HTR-8/SVneo (cell line): ENCODE measurements at places on chromosomes 5 and 9.

GRCh38 chr5:10975945-10976344 lies 214.9 kb upstream of the DAP start:
- no peak for DNase-seq

DNA sequence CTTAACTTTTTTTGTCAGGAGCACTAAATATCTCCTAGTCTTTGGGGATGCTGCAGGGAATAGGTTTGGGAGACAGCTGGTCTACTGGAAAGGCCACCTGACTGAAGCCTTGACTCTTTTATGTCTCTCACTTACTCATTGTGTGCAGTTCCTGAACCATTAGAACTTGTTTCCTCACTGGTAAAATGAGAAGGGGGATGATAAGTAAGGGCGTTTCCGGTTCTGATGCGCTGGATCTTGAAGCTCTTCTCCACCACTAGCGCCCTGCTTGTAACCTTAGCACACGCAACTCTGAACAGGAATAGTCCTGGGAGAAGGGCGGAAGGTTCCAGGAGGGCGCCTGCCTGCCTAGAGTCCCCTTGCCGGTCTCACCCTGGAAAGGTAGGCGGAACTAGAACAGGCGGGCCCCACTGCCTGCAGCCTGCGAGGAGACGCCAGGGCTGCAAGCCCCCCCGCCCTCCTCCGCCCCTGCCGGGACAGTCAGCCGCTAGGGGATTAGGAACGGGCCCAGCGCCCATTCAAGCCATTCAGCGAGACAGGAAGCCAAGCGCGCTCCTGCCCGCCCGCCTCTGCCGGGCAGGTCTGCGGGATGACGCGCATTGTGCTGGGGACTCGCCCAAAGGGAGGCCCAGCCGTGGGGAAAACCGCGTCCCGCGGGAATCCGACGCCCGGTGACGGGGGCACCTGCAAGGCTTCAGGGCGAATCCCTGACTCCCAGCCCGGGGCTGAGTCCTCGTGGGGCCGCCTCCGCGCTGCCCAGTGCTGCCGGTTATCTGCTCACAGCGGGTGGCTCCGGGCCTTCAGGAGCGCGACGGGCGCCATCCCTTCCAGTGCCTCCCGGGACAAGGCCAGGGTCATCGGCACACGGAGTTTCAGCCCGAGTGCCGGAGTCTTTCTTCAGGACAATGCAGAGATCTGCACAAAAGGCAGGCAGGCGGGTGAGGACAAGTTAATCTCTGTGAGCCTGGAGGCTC lies 44.0 kb upstream of the XPA start:
- no peak for DNase-seq

DNA sequence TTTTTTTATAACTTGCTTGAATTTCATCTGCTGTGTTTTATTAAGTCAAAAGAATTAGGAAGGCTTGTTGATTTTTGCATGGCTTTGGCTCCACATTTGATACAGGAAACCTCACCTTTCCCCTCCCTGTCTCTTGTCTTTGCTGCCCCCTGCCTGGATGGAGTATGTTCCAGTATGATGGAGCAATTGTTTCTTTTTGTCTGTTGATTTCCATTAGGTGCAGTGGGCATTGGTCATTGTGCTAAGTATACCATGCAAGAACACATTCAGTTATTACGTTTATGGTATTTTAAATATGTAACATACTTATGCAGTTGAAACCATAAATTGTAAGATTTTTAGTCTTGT lies 19.6 kb downstream of the TJP2 start:
- no peak for DNase-seq

DNA sequence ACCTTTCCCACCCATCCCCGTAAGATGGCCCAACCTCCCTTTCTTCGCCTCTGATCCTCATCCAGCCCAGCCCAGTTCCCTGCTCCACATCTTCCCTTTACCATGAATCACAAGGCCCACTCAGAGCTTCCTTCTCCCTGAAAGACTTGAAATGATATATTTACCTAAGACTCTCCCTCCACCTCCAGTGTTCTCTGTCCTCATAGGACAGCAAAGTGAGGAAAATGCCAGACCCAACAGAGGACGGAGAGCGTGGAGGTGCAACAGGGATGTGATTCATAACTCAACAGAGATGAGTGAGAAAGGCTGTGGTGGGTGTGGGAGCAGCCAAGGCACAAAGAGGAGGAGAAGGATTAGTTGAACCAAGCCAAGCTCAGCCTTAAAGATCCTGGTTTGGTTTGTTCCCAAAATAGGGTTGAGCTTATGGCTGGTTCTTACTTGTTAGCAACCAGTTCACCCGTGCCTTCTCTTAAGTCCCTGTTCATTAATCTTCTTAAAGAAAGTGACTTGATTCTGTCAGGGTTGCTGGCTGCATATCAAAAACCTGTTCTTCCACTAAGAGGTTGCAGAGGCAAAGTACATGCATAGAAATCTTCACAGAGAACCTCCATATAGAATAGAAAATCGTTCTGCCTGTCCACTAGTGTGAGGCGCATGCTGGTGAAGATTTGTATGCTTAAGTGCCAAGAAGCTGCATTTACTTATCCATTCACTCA lies 183.2 kb downstream of the ACTL7B start:
- no peak for DNase-seq

DNA sequence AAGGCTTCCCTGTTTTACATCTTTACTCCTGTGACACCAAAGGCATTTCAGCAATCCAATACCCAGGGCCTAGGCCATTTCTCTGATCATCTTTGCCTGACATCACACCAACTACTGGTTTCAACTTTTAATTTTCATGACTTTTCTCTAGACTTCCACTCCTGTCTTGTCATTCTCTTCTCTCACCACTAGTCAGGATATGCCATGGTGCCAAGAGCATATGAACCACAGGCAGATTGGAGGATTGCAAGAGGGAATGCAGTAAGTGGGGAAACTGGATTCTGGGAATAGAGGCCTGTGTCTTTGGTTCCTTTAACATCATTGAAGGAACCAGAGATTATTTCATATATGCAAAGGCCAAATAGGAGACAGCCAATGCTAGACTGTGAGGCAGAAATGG lies 69.3 kb downstream of the ANKRD31 start:
- DNase-seq, result peak; percentile 0

DNA sequence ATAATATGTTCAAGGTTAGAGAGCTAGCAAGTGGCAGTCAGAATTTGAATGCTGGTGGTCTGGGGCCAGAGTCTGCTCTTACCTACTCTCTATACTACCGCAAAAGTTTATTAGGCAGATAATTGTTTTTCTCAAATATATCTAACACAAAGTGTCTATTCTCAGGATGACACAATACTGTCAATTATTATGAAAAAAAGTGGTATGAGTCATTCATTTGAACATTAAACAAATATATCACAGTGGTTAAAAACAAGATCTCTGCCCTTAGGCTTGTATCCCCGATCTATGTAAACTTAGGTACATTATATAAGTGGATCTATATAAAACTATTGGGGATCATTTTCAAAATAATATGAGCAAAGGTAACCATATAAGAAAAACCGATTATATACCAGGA lies 354.9 kb downstream of the CETN3 start:
- DNase-seq, result no peak

DNA sequence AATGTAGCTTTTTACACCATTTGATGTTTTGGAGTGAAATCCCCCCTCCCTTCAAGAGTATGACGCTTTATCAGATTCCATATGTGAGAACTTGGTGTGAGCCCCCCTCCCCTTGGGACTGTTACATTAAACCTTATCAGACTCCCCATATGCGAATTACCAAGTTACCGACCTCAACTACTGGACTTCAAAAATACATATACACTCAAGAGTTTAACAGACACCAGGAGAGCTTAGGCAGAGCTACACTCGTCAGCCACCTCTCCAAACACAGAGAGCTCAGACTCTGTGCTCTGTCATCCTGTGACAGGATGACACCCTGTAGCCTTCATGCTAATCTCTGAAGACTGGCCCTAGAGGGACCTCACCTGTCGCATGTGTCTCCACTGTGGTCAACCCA lies 50.2 kb downstream of the FAM114A2 start:
- no peak for DNase-seq

DNA sequence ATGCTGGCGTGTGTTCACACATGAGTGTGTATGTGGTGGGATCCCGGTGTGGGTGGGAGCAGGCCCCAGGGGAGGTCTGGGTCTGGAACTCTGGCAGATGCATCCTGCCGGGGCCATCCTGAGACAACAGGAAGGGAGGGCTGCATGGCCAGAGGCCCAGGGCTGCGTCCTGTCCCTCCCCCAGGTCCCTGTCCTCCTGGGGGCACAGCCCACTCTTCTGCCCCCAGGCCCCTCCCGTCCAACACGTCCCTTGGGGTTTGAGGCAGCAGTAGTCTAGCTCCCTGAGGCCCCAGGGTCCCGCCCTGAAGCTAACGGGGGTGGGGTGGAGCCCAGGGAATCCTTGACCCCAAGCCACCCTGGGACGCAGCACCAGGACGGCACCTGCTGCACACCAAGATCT lies 16.6 kb downstream of the FLT4 start:
- DNase-seq, result no peak

GRCh38 chr9:134778841-134779411 lies 101.7 kb upstream of the FCN2 start:
- DNase-seq, result peak; percentile 42

DNA sequence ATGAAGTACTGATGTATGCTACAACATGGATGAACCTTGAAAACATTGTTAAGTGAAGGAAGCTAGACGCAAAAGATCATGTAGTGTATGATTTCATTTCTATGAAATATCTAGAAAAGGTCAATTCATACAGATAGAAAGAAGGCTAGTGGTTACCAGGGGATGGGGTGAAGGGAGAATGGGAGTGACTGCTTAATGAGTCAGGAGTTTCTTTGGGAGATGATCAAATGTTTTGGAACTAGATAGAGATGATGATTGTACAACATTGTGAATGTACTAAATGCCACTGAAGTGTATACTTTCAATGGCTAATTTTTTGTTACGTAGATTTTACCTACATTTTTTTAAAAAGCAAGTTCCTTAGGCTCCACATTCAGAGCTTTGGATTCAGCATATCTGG lies 14.9 kb upstream of the DELE1 start:
- no peak for DNase-seq

GRCh38 chr9:89508951-89509615 lies 11.2 kb upstream of the SEMA4D start:
- no peak for DNase-seq

DNA sequence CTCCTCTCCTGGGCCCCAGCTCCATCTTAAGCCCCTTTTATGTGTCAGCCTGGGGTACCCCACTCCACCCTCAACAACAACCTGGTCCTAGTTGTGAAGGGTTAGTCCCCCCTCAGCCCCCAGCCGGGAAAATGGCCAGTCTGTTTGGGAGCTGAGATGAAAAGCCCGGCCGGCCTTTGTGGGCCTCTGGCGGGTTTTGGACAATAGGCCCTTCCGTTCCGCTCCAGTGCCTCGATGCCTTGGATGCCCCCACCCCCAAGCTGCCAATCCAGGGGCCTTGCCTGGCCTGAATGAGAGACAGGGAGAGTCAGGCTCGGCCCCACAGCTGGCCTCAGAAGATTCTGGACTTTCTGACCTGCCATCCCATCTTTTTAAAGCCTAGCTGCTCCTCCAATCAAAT lies 9.2 kb downstream of the CNTFR start:
- no peak for DNase-seq

DNA sequence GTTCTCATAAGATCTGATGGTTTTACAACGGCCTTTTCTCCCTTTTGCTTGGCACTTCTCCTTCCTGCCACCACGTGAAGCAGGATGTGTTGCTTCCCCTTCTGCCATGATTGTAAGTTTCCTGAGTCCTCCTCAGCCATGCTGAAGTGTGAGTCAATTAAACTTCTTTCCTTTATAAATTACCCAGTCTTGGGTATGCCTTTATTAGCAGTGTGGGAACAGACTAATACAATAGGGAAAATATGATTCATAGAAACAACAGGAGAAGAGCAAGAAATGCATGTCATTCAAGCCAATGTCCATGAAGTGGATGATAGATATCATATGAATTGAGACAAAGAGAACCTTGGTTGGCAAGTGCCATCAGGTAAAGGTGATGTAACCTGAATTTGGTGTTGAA lies 128.3 kb upstream of the HAPLN1 start:
- DNase-seq, result no peak

- DNase-seq, result no peak
Measured at GRCh38 chr5:78972654-78973428, 12.3 kb downstream of the ARSB start.

GRCh38 chr5:10578293-10578665 lies 14.4 kb downstream of the ANKRD33B start:
- no peak for DNase-seq

GRCh38 chr5:132751444-132751843 lies 4.2 kb downstream of the CCNI2 start:
- DNase-seq, result no peak

DNA sequence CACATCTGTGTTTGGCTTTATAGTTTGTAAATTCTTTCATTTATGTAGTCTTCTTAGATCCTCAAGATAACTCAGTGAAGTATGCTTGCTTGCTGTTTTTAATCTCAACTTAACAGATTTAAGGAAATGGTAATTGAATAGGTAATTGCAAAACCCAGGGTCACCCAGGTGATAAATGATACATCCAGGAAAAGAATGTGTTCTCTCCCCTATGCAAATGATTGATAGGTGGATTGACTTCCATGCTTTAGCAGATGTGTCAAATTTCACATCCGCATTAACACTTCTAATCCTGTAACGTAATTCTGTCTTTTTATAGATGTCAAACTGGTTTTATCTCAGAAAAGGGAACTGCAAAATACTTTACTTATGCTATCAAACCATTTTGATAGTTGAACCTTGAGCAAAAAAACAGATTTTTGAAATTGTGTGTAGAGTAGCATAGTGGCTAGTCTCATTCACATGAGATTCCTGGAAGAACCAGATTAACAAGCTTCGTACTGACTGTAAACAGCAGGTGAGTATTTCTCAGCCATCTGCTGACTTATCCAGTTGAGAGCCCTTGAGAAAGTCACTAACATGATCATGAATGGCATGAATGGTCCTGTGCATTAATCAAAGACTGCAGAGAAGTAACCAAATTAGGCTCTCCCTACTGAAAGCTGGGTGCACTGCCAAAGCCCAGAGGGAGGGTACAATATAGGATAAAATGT lies 86.7 kb upstream of the PAM start:
- no peak for DNase-seq

GRCh38 chr5:118551031-118551430 lies 437.3 kb downstream of the DTWD2 start:
- no peak for DNase-seq

- DNase-seq, result no peak
Measured at GRCh38 chr9:12060811-12061210, 632.4 kb upstream of the TYRP1 start.

DNA sequence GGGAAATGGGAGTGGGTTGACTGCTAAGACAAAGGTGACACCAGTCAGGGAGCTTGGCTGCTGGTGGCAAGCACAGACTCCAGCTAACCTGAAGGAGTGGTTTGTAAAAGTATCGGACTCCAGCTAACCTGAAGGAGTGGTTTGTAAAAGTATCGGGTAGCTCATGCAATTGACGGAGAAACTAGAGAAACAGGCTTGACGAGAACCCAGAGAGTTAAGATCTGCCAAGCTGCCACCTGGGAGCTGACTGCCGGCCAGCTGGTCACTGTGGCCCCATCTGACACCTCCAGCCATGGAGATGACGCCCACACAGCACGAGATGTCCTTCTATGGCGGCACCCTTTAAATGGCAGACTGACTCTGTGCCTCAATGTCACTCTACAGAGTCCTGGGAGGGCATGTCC lies 28.3 kb upstream of the CRB2 start:
- DNase-seq, result no peak

GRCh38 chr5:17295671-17296070 lies 78.2 kb downstream of the BASP1 start:
- DNase-seq, result no peak

GRCh38 chr9:114203410-114204140 lies 48.2 kb downstream of the COL27A1 start:
- DNase-seq, result no peak

- DNase-seq, result no peak
Measured at GRCh38 chr5:5360363-5360940, 62.0 kb upstream of the ICE1 start.

- DNase-seq, result no peak
Measured at GRCh38 chr9:38343552-38343951, 49.0 kb upstream of the ALDH1B1 start.
